HTR-8/SVneo (cell line): ENCODE measurements at places on chromosomes 11 and 22.

GRCh38 chr11:68438658-68439259, 21.8 kb upstream of the PPP6R3 start:
- no peak for DNase-seq

DNA sequence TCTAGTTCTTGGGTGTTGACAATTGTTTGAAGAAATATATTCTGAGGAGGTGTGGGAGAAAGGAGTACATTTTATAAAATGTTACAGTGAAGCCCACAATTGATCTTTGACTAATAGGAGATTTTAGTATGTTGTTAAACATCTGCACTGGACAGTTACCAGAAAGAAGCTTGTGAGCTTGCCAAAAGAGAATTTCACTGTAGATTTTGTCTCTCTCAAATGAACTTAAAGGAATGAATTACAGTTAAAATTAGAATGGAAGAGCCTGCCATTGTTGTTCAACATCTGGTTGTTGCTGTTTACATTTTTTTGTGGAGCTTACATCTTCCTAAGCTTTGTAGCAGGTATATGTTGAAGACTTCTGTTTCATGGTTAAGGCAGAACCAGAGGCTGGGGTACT, 620.5 kb upstream of the CCDC179 start:
- DNase-seq: no peak

DNA sequence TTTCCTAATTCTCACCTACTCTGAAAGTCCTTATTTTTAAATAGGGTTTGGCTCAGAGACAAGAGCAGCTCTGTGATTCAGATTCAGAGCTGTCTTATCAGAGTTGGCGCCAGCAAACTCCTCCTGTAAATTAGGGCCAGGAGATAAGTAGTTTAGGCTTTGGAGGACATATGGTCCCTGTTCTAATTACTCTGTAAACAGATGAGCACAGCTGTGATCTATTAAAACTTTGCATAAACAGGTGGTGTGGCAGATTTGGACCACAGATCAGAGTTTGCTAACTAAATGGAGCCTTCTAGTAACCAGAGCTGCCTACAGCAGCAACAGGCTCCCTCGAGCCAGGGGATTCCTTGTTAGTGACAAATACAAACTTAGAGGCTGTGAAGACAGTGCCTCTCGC, 27.9 kb downstream of the YPEL1 start:
- no peak for DNase-seq

DNA sequence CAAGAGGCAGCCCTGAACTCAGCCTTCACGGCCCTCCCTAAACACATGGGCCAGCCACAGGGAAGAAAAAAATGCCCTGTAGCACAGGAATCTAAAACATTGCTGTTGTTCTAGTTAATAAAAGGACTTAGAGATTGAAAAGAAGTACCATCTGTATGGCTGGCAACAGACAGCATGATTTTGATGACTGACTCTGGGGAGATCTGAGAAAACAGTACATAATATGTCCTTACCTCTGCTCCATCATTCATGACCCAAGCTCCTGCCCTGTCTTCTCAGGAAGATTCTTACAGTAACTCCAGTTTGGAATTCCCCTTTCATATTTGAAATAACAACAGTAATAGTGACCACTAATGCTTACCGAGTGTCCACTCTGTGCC, 244.2 kb downstream of the ETS1 start:
- no peak for DNase-seq

- DNase-seq: peak; percentile 11
These were observed 816 bp downstream of the PDE3B start for GRCh38 chr11:14644226-14645014.

GRCh38 chr22:47818496-47818895, 1056.0 kb downstream of the TBC1D22A start:
- no peak for DNase-seq

GRCh38 chr11:16382638-16383380, 26.5 kb upstream of the SOX6 start:
- DNase-seq: no peak

GRCh38 chr22:37053310-37054055, 1.9 kb downstream of the KCTD17 start:
- no peak for DNase-seq

DNA sequence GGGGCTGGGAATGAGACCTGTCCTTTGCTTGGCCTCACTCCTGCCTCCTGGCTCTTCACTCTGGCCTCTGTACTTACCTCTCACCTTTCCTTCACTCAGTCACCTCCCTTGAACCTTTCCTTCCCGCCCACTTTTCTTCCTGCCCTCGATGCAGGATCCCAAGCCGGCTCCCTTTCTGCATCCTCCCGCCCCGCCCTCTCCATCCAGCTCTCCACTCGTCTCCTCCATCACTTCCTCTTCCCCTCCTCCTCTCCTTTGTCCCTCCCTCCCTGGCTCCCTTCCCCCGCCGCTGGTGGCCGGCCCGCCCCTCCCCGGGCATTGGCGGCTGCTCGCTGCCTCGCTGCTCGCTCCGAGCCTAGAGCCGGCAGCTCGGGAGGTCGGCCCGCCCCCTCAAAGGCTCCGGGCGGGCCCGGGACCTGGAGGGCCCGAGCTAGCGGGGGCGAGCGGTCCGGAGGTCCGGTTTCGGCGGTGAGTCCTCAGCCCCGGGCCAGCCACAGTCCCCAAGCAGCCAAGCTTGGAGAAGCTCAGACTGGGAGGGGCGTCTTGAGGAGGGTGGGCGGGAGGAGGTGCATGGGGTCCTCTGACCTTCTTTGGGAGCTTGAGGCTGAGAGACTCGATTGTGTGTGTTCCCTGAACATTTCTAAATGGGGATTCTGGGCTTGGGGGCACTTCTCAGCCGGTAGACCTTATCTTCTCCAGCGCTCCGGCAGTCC, 13.8 kb downstream of the PHLDB1 start:
- peak; percentile 79 for DNase-seq

DNA sequence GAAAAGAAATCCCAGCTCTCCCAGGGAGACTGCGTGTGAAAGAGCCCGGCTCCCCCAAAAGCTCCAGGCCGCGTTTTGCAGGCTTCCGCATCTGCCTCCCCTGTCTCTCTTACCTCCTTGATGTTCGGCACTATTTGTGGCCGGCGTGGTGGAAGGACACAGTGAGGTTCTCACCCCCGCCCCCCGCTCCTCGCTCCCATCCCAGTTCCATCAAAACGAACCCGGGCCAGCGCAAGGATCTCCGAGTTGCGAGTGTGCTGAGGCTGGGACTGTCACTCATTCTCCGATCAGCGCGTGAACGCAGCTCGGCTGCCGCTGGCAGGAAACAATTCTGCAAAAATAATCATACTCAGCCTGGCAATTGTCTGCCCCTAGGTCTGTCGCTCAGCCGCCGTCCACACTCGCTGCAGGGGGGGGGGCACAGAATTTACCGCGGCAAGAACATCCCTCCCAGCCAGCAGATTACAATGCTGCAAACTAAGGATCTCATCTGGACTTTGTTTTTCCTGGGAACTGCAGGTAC, at the start of gene NCAM1:
TSS of gene NCAM1 (plus strand) at position 275 of the 523 bp plus-strand sequence.
- DNase-seq: peak; percentile 23

GRCh38 chr11:67033661-67034166, 10.8 kb downstream of the SYT12 start:
- DNase-seq: peak; percentile 75

- no peak for DNase-seq
These were observed 99.8 kb downstream of the MORC2 start for GRCh38 chr22:30868663-30869385.

DNA sequence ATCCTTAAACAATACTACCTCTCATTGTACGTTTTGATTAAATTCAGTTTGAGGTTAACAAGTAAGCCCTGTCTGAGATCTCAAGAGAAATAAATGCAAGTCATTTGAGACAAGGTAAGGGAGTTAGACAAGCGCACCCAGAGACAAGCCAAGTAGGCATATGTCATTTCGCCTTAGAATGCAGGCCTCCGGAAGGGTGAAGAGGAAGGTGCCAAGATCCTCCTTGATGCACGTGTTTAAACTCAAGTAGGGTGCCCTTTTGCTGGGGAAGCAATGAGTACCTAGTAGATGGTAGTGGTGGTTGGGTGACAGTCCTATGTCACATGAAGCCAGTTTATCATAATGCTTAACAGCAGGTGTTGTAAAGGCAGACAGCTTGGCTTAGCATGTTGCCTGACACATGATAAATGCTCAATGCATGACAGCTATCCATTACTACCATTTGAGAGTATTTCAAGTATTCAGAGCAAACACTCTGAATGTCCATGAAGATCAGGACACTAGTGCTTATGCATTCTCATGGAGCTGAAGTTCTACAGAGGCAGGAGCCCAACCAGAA, 415.9 kb downstream of the TMEM135 start:
- no peak for DNase-seq
